ENCODE measurements at places on chromosomes 1 and 21.
A peak's percentile ranks its signal among the peaks of the same experiment; 100 is the strongest.

DNA sequence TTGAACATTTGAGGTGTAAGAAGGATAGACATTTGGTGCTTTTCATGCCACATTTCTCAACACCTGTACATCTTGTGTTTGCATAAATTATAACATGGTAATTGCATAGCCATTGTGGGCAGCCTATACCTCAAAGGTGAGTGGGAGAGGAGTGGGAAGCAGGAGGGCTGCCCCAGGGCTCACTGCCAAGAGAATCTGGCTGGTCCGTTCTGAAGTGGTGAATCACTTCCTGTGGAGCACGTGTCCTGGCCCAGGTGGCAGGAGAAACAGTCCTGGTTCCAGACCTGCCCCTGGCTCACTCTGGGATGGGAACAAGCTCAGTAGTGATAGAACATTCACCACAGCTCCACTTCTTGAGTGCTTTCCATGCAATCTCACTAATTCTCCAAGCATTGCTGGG is 11.6 kb upstream of the OLFML2B start:
- no peak for DNase-seq

GRCh38 chr1:19366599-19367536 is 54.7 kb downstream of the SLC66A1 start:
- no peak for DNase-seq

DNA sequence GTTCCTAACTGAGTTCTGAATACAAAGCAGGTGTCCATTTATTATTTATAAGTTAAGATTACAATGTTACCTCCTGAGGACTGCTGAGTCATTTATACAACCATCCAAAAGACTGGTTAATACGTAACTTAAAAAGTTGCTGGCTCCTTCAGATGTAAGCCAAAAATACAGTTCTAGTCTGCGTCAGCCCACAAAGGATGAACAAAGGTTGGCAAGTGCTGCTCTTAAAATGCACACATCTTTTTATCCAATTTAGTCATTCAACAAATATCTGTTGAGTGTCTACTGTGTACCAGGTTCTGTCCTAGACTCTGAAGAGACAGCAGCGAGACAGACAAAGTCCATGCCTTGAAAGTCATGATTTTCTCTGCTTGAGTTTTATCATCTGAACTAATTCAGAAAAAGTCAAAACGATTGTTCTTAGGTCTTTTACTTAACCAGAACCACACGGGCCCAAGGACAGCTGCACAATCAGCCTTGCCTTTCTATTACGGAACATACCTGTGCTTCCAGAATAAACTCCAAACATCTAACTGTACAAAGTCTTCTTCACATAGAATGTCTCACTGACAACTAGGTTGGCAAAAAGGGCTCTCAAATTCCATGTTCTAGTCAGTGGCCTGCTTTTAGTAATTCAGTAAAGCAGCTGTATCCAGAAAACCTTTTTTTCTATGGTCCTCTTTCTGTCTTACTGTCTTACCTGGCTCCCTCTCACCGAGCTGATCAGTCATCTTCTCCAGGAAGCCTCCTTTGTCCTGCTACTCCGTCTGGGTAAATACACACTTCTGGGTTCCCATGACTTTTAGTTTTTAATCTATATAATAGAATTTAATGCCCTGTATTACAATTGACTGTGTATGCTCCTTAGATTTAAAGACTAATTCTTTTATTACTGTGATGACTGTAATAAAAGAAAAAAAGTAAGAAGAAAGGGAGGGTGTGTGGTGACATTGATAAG is 15.5 kb upstream of the CNN3 start:
- no peak for DNase-seq

- DNase-seq = no peak
Measured at GRCh38 chr1:38448893-38449292, 402.3 kb upstream of the POU3F1 start.

DNA sequence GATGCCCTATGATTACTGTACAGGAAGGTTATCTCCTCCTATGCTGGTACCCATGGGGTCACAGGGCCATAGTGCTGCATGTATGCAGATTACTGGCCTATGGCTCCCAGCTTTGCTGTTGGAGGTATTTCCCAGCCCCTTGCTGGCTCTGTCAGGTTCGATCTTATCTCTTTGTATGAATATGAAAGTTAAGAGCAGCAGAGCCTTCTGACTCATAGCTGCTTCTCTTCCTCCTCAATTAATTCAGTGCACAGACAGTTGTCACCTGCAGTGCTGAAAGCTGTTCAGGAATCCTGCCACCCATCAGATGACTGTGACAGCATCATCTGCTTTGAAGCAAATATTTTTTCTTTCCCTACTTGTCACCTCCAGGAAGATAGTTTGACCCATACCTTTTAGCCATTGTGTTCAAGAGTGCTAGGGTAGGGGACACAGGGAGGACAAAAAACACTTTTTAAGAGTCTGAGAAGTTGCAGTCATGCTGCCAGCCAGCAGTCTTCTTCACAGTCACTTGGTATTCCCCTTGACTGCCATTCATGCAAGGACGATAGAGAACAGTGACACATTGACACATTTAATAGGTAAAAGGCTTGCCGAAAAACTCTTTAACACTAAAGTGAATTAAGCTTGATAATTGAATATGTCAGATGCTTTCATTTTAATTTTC is 73.1 kb downstream of the KIF1B start:
- DNase-seq = no peak

GRCh38 chr21:45203983-45204382 is 83.7 kb downstream of the POFUT2 start:
- DNase-seq = no peak

- DNase-seq = no peak
Measured at GRCh38 chr1:156933136-156933535, 12.7 kb downstream of the LRRC71 start.

DNA sequence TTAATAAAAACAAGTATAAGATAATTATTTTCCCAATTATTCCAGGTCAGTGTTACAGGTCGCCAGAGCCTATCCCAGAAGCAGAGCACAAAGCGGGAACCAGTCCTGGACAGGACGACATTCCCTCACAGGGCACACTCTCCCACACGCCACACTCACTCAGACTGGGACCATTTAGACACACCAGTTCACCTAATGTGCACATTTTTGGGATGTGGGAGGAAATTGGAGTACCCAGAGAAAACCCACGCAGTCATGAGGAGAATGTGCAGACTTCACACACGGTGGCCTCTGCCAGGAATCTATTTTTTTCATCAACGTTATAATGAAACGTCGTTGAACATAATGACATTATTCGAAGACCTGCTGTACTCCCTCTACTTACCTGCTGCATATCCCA is 20.5 kb upstream of the NRDC start:
- no peak for DNase-seq

- no peak for DNase-seq
Measured at GRCh38 chr1:204272505-204272904, 58.7 kb upstream of the GOLT1A start.

GRCh38 chr1:1776672-1777582 is 1.3 kb downstream of the NADK start:
- DNase-seq = no peak

- DNase-seq = no peak
Measured at GRCh38 chr1:13952985-13953384, 253.0 kb downstream of the PRDM2 start.

GRCh38 chr1:229621663-229622062 is 4.3 kb downstream of the TAF5L start:
- no peak for DNase-seq

GRCh38 chr1:62228883-62229187 is 34.2 kb downstream of the L1TD1 start:
- DNase-seq = no peak

- DNase-seq = no peak
Measured at GRCh38 chr1:9075022-9075421, 5.6 kb upstream of the SLC2A5 start.

- peak; percentile 61 for DNase-seq
Measured at GRCh38 chr21:31566611-31567010, 92.9 kb upstream of the SOD1 start.

GRCh38 chr1:10591010-10591409 is 116.3 kb downstream of the PEX14 start:
- DNase-seq = no peak

GRCh38 chr1:187588917-187589316 is 760.2 kb downstream of the PLA2G4A start:
- no peak for DNase-seq

- no peak for DNase-seq
Measured at GRCh38 chr1:59879574-59879973, 47.0 kb downstream of the CYP2J2 start.

GRCh38 chr1:46554236-46554596 is 2.8 kb upstream of the KNCN start:
- DNase-seq = no peak

GRCh38 chr21:26900980-26901379 is 55.8 kb upstream of the ADAMTS1 start:
- DNase-seq = no peak
